Spleen (tissue), 13 donors: ENCODE measurements at places on chromosomes 2 and 18. TPM values are rescaled to one million over a fixed set of nuclear protein-coding genes. Genes with fewer than 3 reads are reported as not detected.

- H3K27me3 ChIP-seq: no peaks in the 10 kb centered on the region
- no peak overlapping the region for H3K27ac ChIP-seq
- H3K4me3 ChIP-seq: peak overlapping the region; percentile 49
- H3K4me1 ChIP-seq: peaks cover 11% of the 10 kb centered on the region
- peak; percentile 92 for DNase-seq
- no peaks in the 10 kb centered on the region for H3K36me3 ChIP-seq
Observed at GRCh38 chr2:172172513-172173173, 69.9 kb upstream of the DLX2 start.

- H3K4me3 ChIP-seq: no peak overlapping the region
- no peaks in the 10 kb centered on the region for H3K27me3 ChIP-seq
- no peak for DNase-seq
- H3K27ac ChIP-seq: no peak overlapping the region
- no peaks in the 10 kb centered on the region for H3K4me1 ChIP-seq
Observed at GRCh38 chr2:33727361-33728032, 128.4 kb upstream of the FAM98A start.

NTSR2 gene
- not detected for total RNA-seq

GRHL1 gene
- total RNA-seq: 3.0 TPM

DNA sequence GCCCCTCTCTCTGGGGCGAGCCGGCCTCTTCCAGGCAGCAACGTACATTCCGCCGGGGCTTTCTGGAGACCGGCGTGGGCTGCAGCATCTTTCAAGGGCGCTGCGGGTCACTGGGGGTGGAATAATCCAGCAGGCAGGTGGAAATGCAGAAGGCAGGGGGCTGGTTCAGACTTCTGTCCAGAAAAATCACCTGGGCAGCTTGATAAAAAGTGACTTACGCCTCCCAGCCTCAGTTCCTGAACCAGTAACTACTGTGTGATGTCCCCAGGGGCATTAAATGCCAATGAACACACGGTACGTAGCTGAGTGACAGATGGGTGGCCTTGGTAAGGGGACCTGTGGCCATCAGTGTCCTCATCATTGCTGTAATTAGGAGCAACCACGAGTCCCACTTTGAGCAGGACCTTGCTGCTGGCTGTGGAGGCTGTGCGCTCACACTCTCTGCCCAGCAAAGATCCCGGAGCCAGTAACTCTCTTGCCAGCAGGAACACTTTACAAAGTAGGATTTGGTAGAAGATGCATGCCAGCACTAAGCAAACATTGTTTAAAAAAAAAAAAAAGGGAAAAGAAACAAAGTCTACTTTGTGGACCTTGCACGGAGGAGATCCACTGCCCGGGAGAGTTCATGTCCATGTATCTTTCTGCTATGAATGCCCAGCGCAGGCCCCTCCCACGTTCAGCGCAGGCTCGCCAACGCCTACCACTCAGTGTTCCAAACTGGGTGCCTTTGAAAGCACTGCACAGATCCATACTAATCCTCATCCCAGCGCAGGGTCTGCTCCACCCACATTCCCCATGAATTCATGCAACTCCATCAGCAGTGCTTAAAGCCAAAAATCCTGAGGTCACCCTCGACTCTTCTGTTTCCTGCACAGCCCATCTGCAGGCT lies 177.3 kb downstream of the HDAC4 start:
- DNase-seq: no peak
- peaks cover 32% of the 10 kb centered on the region for H3K4me1 ChIP-seq
- H3K27ac ChIP-seq: peak overlapping the region; percentile 84

ERMN gene
- total RNA-seq: 5.5 TPM

DNA sequence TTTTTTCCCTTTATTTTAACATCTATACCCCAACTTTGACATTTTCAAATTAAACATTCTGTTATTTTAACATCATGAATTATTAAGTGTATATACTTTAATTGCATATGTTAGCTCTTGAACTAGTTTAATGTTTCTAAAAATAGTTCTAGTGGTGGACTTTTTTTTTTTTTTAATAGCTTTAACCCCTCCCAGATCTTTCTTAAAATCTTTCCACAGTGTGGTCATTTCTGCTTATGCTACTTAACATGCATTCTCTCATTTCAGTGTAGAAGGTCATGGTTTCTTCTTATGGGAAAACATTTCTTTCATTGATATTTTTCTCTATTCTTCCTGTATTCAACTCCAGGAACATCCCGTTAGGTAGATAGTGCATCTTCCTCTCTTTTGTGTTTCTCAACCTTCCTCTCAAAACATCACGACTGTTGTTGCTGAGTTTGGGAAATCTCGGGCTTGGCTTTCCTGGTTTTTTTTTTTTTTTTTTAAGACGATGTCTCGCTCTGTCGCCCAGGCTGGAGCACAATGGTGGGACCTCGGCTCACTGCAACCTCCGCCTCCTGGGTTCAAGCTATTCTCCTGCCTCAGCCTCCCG lies 849 bp upstream of the TMEM18 start:
- H3K36me3 ChIP-seq: peaks cover 23% of the 10 kb centered on the region
- H3K4me3 ChIP-seq: peak overlapping the region; percentile 58
- H3K27ac ChIP-seq: peak overlapping the region; percentile 96

DNA sequence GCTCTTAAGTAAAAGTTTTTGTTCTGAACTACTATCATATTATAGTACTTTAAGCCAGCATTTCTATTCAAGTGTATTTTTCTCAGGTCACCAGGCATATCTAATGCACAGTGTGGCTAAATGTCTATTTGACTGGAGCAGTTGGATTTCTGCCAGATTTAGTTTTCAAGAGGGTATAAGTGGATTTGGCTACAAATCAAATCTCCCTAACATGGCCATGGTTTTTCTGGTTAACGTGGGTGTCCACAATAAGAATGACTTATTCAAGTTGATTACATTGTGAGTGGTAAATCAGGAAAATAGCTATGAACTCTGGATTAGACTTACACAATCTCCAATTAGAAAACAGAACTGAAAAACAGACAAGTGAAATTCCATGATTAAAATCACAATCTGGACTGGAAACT lies 5.7 kb upstream of the CHN1 start:
- DNase-seq: no peak
- no peaks in the 10 kb centered on the region for H3K36me3 ChIP-seq
- no peaks in the 10 kb centered on the region for H3K27me3 ChIP-seq
- H3K27ac ChIP-seq: no peak overlapping the region

LONRF2 gene
- 1.8 TPM for total RNA-seq

GRCh38 chr2:215811003-215811402 lies 202.3 kb downstream of the MREG start:
- no peaks in the 10 kb centered on the region for H3K27me3 ChIP-seq
- peaks cover 19% of the 10 kb centered on the region for H3K4me1 ChIP-seq
- H3K36me3 ChIP-seq: no peaks in the 10 kb centered on the region
- DNase-seq: no peak
- no peak overlapping the region for H3K27ac ChIP-seq

DNAH7 gene
- total RNA-seq: 1.9 TPM

GRCh38 chr18:46252759-46253158 lies 148.6 kb downstream of the HAUS1 start:
- no peak overlapping the region for H3K4me3 ChIP-seq
- peaks cover 14% of the 10 kb centered on the region for H3K36me3 ChIP-seq
- no peak for DNase-seq
- peaks cover 26% of the 10 kb centered on the region for H3K4me1 ChIP-seq
- H3K27me3 ChIP-seq: no peaks in the 10 kb centered on the region
- H3K27ac ChIP-seq: no peak overlapping the region

CTLA4 gene
- total RNA-seq: 2.9 TPM

DQX1 gene
- not detected for total RNA-seq

- no peak overlapping the region for H3K4me3 ChIP-seq
- no peak for DNase-seq
- no peaks in the 10 kb centered on the region for H3K27me3 ChIP-seq
- H3K4me1 ChIP-seq: no peaks in the 10 kb centered on the region
Observed at GRCh38 chr18:26978812-26979341, 113.4 kb upstream of the AQP4 start.

- H3K27me3 ChIP-seq: peaks cover 46% of the 10 kb centered on the region
- DNase-seq: peak; percentile 54
- H3K36me3 ChIP-seq: no peaks in the 10 kb centered on the region
- peaks cover 3% of the 10 kb centered on the region for H3K4me1 ChIP-seq
- H3K27ac ChIP-seq: no peak overlapping the region
- H3K4me3 ChIP-seq: no peak overlapping the region
Observed at GRCh38 chr18:12246849-12247808, 7.0 kb upstream of the CIDEA start.

PAIP2B gene
- 5.0 TPM for total RNA-seq

SP5 gene
- total RNA-seq: not detected

GRCh38 chr2:182300608-182301007 lies 126.2 kb downstream of the PDE1A start:
- DNase-seq: no peak
- H3K27me3 ChIP-seq: no peaks in the 10 kb centered on the region
- no peaks in the 10 kb centered on the region for H3K4me1 ChIP-seq

DNA sequence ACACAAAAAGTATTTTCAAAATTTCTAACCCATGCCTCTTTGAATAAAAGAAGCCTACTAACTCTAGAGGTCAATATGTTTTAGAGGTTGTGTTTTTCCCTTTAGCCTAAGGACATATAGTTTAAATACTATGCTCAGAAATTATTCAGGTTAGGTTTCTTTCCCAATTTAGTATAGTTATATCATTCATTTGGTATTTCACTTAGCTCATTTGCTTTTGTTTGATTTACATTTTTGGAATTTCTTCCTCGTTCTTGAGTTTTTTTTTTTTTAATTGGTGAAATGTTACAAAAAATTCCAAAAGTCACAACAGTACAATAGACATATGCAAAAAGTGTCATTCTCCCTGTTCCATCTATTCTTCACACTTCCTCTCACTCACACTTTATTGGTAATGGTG lies 371.3 kb upstream of the TNP1 start:
- no peaks in the 10 kb centered on the region for H3K27me3 ChIP-seq
- H3K36me3 ChIP-seq: no peaks in the 10 kb centered on the region
- H3K4me3 ChIP-seq: no peak overlapping the region
- H3K27ac ChIP-seq: no peak overlapping the region
- no peak for DNase-seq

- H3K4me3 ChIP-seq: no peak overlapping the region
- H3K27ac ChIP-seq: no peak overlapping the region
- H3K36me3 ChIP-seq: no peaks in the 10 kb centered on the region
- no peaks in the 10 kb centered on the region for H3K27me3 ChIP-seq
- no peaks in the 10 kb centered on the region for H3K4me1 ChIP-seq
Observed at GRCh38 chr2:55451699-55452098, 32.0 kb upstream of the CCDC88A start.

GRCh38 chr2:36881816-36882215 lies 84.5 kb downstream of the STRN start:
- H3K36me3 ChIP-seq: peaks cover 100% of the 10 kb centered on the region
- no peak for DNase-seq
- no peak overlapping the region for H3K4me3 ChIP-seq

SPRED2 gene
- total RNA-seq: 13.6 TPM

DNA sequence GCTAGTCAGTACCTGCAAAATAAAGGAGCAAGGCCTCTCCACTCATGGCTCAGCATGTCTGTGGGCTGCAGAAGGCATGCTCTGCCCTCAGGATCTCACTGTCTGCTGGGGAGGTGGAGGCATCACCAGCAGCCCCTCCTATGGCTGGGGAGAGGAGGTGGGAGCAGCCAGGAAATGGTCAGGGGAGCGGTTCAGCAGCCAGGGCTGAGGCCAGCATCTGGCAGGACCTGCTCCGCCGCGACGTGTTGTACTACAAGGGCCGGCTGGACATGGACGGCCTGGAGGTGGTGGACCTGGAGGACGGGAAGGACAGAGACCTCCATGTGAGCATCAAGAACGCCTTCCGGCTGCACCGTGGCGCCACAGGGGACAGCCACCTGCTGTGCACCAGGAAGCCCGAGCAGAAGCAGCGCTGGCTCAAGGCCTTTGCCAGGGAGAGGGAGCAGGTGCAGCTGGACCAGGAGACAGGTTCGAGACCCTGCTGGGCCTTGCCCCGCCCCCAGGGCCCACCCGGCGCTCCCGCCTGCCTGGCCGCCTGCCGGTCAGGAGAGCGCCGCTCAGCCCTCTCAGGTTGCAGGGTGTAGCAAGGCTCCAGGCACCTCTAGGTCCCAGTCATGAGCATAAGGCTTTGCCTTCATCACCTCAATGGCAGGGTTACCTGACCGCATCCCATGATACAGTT lies 49.0 kb downstream of the FAM168B start:
- H3K27me3 ChIP-seq: peaks cover 21% of the 10 kb centered on the region
- no peak overlapping the region for H3K27ac ChIP-seq
- no peak overlapping the region for H3K4me3 ChIP-seq
- peaks cover 5% of the 10 kb centered on the region for H3K4me1 ChIP-seq
- H3K36me3 ChIP-seq: peaks cover 29% of the 10 kb centered on the region
- DNase-seq: peak; percentile 74

GRCh38 chr2:13005761-13006335 lies 289.1 kb downstream of the TRIB2 start:
- peaks cover 8% of the 10 kb centered on the region for H3K4me1 ChIP-seq
- no peaks in the 10 kb centered on the region for H3K36me3 ChIP-seq
- H3K27ac ChIP-seq: peak overlapping the region; percentile 66
- no peak for DNase-seq
- peaks cover 7% of the 10 kb centered on the region for H3K27me3 ChIP-seq

DNA sequence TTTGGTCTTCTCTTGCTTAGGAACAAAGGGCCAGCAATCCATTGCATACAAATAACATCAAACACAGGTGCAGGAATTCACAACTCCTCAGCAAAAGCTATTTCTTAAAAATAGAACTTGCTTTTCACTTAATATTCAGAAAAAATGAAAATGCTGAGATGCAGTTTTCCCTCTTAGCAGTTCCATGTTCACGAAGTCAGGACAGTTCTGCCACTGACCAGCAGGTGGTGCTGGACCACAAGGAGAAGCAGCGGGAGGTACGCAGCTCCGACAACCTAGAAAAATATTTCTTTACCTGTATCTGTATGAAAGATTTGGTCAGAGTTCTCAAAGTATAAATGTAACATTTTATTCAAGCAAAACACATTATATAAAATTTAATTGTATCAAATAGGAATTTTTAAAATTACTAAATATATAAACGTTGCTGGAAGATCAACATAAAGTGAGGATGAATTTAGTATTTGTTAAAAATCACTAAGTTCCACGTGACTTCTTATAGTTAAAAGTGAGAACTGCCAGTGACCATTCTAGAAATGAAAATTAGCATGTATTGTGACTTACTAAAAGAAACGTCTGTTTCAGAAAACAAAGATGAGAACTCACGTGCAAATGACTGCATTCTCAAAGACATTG lies 48.8 kb downstream of the ADNP2 start:
- no peaks in the 10 kb centered on the region for H3K36me3 ChIP-seq
- H3K27ac ChIP-seq: no peak overlapping the region

IL18R1 gene
- 20.7 TPM for total RNA-seq

FLACC1 gene
- 4.1 TPM for total RNA-seq
